ENCODE measurements at places on chromosomes 12 and 14.

DNA sequence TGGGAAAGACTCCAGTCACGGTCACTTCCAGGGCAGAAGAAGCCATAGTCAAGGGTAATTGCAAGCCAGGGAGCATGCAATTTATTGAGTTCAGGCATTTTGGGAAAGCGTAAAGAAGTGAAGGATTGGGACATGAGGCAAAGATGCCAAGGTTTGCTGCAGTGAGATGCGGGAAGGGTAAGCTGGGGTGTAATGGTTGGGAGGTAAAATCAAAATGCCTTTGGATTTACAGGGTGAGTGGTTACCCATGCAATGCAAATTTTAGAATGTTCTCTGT lies 167.5 kb downstream of the BRMS1L start:
- no peak for DNase-seq

DNA sequence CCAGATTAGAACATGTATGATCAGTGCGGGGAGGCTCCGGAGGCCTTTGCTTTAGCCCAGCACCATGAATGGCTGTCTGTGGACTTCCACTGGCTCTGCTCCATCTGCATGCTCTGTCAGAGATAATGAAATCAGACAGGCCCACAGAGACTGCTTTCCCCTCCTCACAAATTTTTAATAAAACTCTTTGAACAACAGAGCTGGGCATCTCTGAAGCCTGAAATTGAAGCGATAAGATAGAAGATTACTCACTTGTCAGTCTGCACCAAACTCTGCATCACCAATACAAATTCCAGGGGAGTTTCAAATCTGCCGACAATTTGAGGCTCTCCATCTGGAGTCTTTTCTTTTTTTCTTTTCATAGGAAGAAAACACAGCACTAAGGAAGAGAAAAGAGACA lies 110.0 kb downstream of the DYRK2 start:
- no peak for DNase-seq

DNA sequence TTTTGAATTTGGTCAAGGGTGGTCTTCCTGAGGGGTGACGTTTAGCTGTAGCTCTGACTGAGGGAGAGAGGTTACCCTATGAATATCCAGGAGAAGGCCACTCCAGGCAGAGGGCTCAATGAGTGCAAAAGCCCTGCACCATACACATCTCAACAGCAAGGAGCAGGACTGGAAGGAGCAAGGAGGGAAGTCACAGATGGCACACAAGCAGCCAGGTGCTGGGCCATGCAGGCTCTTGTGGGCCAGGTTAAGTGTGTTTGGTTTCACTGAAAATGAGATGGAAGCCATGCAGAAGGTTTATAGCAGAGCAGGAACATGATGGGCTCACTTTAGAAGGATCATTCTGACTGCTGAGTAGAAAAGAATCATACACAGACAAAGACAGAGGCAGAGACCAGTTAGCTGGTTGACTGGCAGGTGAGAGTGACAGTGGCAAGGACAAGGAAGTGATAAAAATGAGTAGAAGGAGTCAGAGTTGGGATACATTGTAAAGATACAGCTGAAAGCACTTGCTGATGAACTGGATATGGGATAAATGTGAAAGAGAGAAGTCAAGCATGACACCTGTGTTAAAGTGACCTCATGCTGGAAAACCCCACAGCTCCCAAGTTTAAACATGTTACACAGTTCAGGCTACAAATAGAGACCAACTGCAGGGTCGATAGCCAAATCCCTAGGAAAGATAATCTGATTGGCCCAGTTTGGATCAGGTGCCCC lies 81.2 kb downstream of the PRKD1 start:
- no peak for DNase-seq

DNA sequence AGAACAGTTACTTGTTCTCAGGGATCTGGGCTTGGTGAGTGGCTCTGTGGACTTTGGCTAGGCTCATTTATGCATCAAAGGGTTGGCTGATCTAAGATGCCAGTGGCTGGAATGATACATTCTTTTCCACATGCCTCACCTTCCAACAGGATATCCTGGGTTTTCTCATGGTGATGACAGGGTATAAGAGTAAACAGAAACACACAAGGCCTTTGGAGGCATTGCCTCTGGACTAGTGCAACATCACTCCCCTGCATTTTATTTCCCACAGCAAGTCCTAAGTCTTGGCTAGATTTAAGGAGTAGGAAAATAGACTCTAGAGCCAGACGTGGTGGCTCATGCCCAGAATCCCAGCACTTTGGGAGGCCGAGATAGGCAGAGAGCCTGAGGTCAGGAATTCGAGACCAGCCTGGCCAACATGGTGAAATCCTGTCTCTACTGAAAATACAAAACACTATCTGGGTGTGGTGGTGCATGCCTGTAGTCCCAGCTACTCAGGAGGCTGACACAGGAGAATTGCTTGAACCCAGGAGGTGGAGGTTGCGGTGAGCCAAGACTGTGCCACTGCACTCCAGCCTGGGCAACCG lies 47.9 kb downstream of the RPH3A start:
- no peak for DNase-seq

DNA sequence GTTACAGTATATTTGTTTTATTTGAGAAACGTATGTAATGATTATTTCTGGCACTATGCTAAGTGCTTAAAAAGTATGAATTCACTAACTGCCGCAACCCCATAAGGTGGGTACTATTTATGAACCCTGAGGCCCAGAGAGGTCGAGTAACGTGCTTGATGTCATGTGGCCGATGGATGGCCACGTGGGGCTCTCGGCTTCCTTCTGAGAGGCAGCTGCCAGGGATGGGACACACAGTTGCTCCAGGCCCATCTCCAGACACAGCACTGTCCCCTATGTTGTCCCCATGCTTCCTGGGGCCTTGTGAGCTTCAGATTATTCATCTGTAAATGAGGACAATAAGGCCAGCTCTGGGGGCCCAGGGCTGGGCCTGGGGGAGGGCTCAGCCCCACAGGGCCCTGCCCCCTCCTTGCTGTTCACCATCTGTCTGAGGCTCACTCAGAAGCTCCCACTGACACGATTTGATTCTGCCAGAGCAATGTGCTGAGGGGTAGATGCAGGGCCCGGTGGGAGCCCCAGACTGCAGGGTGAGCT lies 115.0 kb downstream of the CALM1 start:
- no peak for DNase-seq

DNA sequence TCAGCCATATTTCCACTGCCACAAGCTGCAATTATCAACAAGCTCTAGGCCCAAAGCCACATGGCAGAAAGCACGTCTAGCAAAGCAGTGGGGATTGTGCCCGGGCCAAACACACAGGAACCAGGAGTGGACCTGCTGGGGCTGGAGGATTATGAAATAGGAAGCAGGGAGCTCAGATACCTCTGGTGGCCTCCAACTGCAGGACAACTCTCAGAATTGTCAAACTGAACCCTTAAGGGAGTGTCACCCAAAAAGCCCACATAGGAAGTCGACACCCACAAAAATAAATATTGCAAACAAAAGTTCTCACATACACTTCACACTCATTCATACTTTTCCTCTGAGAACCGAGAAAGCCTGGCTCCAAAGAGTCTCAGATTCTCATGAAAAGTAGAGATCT lies 26.1 kb downstream of the KCTD10 start:
- no peak for DNase-seq

GRCh38 chr14:67280506-67280905 lies 39.3 kb downstream of the PALS1 start:
- no peak for DNase-seq

- DNase-seq: no peak
These were observed 929.8 kb downstream of the GALC start for GRCh38 chr14:87063181-87063580.

DNA sequence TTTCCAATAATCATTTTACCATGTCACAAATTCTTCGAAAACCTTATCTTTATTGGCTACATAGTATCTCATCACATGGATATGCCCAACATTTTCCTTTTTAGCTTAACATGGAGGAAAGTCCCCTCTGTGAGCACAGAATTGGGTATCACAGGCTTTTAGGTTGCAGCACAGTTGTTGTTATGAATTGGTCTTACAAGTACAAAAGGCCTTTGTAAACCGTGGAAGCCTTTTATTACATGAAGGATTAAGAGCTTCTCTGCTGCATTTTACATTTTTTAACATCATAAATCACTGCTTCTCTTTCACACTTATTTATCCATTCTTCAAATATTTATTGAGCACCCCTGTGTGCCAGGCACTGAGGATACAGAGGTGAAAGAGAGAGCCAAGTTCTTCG lies 26.2 kb downstream of the UBE3B start:
- no peak for DNase-seq

GRCh38 chr12:131253376-131254026 lies 299.8 kb downstream of the ADGRD1 start:
- no peak for DNase-seq

All from aorta (tissue), 5 donors.